ENCODE measurements at places on chromosomes 5 and 9. TPM values are rescaled to one million over a fixed set of nuclear protein-coding genes. Genes with fewer than 3 reads are reported as not detected.

FKTN gene
- 33.6 TPM for total RNA-seq

C5orf52 gene
- not detected for total RNA-seq

PCDHGB4 gene
- 9.1 TPM for total RNA-seq

TMEM215 gene
- total RNA-seq = under 0.01 TPM

HAND1 gene
- total RNA-seq = not detected

NR6A1 gene
- total RNA-seq = 2.7 TPM

GMCL2 gene
- not detected for total RNA-seq

MAP3K1 gene
- 40.1 TPM for total RNA-seq

DDX4 gene
- under 0.01 TPM for total RNA-seq

CFAP157 gene
- total RNA-seq = under 0.01 TPM

CDKN2B-AS1 gene
- 2.3 TPM for total RNA-seq

TUT7 gene
- total RNA-seq = 23.1 TPM

SNX18 gene
- 28.3 TPM for total RNA-seq

ANKRD34B gene
- total RNA-seq = not detected

NR2F1 gene
- 2.9 TPM for total RNA-seq

ZBED3 gene
- total RNA-seq = 2.7 TPM

LCNL1 gene
- total RNA-seq = not detected

MEF2C gene
- 29.0 TPM for total RNA-seq

FRRS1L gene
- total RNA-seq = not detected

APBA1 gene
- 3.8 TPM for total RNA-seq

FAM221B gene
- total RNA-seq = not detected

CD72 gene
- total RNA-seq = 1.5 TPM

CAMSAP1 gene
- 32.0 TPM for total RNA-seq

F12 gene
- total RNA-seq = 1.1 TPM

DOLPP1 gene
- total RNA-seq = 10.3 TPM

KLF9 gene
- total RNA-seq = 50.3 TPM

PTPN3 gene
- 13.4 TPM for total RNA-seq

RNF180 gene
- 5.3 TPM for total RNA-seq

ADAMTS6 gene
- 5.0 TPM for total RNA-seq

WDR70 gene
- total RNA-seq = 18.3 TPM

PAEP gene
- 11.0 TPM for total RNA-seq

DRD1 gene
- 0.34 TPM for total RNA-seq

POU5F2 gene
- 1.7 TPM for total RNA-seq

PDLIM7 gene
- 39.6 TPM for total RNA-seq

ARHGEF37 gene
- 2.0 TPM for total RNA-seq

CCL21 gene
- total RNA-seq = not detected

TEK gene
- total RNA-seq = under 0.01 TPM

Measured in melanocyte of skin (primary cell).